ENCODE measurements at places on chromosomes 7 and 10.
A peak's percentile ranks its signal among the peaks of the same experiment; 100 is the strongest.

DNA sequence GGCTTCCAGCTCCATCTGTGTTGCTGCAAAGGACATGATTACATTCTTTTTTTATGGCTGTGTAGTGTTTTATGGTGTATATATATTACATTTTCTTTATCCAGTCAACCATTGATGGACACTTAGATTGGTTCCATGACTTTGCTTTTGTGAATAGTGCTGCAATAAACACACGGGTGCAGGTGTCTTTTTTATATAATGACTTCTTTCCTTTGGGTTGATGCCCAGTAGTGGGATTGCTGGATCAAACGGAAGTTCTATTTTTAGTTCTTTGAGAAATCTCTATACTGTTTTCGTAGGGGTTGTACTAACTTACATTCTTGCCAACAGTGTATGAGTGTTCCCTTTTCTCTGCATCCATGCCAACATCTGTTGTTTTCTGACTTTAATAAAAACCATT is 189.7 kb downstream of the ACTR3B start:
- no peak for DNase-seq

DNA sequence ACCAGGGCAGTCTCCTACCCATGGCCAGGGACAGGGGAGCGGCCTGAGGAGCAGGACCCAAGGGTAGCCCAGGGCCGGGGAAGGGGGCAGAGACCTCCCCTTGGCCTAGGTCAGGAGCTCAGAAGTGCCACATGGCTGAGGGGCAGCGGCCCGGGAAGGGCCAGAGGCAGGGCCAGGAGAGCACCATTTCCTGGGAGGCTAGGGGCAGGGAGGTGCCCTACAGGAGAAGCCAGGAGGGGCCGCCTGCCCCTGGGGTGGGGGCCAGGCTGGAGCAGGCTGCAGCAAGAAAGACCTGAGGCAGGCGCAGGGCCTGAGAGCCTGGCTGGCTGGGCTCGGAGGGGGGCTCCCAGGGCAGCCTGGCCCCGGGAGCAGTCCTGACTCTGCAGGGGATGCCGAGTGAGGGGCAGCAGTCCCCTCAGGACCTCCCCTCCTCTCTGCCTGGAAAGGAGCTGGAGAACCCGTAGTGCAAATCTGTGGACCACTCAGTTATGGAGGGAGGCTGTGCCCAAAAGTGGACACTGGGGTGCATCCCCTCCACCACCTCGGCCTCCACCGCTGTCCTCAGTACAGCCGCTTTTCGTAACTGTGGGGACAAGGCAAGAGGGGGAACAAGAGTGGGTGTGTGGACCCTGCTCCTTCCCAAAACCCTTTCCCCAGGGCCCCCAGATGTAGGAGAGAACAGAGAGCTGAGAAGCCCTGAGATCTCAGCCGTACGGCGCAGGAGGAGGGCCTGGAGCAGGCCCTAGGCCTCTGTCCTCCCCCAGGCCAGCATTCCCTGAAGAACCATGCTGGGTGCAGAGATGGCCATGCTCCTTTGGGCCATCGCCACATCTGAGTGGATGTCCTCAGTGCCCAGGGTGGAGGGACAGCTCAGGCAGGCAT is 17.1 kb downstream of the IMPDH1 start:
- DNase-seq = no peak

DNA sequence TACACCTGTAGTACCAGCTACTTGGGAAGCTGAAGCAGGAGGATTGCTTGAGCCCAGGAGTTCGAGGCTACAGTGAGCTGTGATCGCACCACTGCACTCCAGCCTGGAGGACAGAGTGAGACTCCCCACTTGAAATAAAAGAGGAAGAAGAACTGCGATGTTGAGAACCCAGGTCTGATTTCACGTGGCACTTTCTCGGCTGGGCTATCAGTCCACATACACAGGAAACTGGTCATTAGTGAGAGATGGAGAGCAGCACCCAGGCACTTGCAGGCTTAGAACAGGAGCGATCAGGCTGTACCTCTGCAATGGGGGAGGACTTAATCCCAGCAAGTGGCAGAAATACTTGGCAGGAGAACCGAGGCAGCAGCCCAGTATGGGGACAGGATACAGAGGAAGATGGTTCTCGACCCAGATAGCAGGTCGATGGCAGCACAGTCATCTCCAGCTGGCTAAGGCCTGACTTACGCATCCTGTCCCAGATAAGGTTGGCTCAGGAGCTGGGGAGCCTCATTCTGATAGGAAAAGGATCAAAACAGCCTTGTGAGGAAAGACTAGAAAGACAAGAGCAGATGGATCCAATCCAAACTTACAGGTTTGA is 487.7 kb upstream of the AUTS2 start:
- DNase-seq = no peak

GRCh38 chr7:151875942-151876898 is 695 bp downstream of the PRKAG2 start:
- peak; percentile 66 for DNase-seq

DNA sequence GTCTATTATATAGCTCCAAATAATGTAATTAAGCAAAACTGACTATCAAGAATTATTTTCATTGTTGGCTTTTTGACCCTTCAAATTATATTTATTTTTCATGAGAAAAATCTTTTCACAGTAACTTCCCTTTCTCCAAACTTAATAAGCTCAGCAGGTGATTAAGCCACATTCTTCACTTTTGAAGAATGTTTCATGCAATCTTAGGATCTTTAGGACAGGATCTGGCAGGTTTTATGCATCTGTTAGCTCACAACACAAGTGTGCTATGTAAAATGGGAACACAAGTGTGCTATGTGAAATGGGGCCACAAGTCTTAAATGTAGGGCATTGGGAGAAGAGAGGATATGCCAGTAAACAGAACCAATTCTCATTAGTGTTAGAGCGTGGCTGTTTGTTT is 26.3 kb downstream of the BCAP29 start:
- DNase-seq = no peak

DNA sequence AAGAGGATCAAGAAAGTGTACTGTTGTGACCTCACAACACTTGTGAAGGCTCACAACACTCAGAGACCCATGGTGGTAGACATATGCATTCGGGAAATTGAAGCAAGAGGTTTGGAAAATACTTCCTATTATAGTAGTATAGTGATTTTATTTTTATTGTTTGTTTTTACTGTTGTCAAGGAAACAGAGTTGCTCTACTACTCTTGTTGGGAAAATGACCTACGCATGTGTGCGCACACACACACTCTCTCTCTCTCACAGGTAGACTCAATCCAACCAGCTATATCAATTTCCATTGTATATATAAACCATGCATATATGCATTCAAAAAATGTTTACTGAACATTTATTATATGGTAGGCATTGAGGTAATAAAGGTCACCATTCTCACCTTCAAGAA is 63.7 kb upstream of the PRR15 start:
- DNase-seq = no peak

- no peak for DNase-seq
These were observed 281.5 kb upstream of the PHYHIPL start for GRCh38 chr10:58894929-58895328.

DNA sequence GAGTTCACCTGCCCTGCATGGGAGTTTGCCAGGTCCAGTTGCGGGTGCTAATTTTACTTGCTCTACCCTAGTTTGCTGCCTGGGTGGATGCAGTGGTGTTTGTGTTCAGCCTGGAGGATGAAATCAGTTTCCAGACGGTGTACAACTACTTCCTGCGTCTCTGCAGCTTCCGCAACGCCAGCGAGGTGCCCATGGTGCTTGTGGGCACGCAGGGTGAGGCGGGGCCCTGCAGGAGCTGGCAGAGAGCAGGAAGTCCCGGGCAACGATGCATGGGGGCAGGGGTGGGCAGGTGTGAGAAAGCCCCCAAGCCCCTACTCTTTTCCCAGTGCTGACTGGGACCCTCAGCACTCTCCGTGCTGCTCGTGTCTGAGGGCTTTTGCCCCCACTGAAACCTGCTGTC is 31.3 kb downstream of the AGAP3 start:
- DNase-seq = peak; percentile 24

DNA sequence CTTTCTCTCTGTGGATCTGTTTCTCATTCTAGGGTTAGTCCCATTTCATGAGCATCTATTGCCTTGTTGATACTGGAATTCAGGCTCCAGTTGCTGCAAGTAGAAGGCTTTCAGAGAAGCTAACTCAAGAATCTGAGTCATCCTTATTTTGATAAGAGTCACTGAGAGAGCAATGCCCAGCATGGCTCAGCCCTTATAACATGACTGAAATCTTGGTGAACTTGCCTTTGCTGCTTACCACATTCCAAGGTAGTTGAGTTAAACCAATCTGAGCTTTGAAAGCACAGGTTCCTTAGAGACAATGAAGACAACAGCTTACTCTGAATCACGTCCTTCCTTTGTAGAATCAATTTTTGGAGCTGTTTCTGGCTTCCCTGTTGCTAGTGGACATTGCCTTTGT is 53.6 kb upstream of the CHCHD3 start:
- DNase-seq = no peak

- DNase-seq = no peak
These were observed 137.3 kb downstream of the TCF7L2 start for GRCh38 chr10:113087165-113088029.

- DNase-seq = no peak
These were observed 253.7 kb downstream of the DNAJB6 start for GRCh38 chr7:157590526-157590925.

- no peak for DNase-seq
These were observed 185.7 kb downstream of the KIAA1217 start for GRCh38 chr10:24394461-24395190.

DNA sequence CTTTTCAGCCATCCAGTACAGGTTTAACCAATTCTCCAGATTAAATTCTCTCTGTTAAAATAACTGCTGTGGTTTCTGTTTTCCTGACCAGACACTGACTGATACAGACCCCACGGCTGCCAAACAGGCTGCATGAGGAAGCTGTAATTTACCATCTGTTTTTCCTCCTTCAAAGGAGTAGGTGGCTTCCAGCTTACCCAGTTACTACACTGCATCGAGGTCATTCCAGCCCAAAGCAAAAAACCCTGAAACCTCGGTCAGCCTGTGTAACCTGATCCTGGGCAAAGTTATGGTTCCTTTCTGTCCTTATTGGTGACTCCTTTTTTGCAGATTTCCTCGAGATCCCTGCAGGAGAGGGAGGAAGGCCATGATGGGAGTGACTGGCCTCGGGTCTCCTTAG is 27.9 kb upstream of the LOXL4 start:
- no peak for DNase-seq

DNA sequence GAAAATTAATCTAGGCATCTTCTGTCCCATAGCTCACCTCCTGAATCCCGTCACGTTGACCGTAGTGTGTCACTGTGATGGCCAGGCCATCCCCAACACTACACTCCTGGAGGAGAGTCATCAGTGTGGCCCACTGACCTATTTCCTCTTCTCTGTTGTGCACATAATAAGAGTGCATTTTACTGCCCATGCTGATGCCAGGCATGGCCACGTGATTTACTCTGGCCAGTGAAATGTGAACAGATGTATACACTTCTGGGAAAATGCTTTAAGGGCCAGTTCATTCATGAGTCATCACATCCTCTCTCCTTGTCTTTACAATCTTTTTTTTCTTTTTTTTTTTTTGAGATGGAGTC is 101.9 kb upstream of the PIP4K2A start:
- DNase-seq = no peak

GRCh38 chr10:77809336-77809735 is 117.2 kb downstream of the DLG5 start:
- DNase-seq = no peak

DNA sequence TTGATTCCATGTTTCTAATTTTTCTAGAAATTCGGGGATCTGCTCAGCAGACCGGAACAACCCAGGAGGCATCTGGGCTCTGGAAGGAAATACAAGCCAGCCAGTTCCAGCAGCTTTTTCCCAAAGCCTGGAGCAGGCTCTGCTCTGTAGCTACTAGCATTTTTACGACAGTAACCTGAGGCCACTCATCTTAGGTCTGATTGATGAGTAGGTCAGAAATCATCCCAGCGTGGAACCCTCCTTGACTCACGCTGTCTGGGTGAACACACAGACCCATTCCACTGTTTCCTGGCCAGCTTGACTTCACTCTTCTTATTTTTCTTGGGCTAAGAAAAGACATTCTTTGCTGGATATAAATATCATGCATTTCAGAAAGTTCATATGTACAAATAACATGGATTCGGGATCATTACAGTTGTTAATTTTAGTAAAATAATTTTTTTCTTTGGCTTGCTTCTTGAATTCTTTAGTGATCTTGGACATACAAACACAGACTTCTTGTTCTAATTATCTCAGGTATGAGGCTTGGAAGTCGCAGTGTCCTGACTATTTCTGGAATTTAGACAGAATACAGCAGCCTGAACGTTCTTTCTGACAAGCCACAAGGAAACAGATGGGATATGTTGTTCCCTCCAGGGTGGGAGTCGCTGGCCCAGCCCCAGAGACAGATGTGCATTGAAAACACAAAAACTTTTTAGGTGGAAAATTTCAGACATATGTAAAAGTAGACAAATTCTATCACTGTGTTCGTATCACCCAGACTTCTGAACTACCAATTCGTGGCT is 54.6 kb upstream of the PITRM1 start:
- no peak for DNase-seq

GRCh38 chr7:140446467-140446866 is 32.8 kb downstream of the MKRN1 start:
- DNase-seq = no peak

- DNase-seq = no peak
These were observed 243.0 kb upstream of the KLF6 start for GRCh38 chr10:4028027-4028471.

DNA sequence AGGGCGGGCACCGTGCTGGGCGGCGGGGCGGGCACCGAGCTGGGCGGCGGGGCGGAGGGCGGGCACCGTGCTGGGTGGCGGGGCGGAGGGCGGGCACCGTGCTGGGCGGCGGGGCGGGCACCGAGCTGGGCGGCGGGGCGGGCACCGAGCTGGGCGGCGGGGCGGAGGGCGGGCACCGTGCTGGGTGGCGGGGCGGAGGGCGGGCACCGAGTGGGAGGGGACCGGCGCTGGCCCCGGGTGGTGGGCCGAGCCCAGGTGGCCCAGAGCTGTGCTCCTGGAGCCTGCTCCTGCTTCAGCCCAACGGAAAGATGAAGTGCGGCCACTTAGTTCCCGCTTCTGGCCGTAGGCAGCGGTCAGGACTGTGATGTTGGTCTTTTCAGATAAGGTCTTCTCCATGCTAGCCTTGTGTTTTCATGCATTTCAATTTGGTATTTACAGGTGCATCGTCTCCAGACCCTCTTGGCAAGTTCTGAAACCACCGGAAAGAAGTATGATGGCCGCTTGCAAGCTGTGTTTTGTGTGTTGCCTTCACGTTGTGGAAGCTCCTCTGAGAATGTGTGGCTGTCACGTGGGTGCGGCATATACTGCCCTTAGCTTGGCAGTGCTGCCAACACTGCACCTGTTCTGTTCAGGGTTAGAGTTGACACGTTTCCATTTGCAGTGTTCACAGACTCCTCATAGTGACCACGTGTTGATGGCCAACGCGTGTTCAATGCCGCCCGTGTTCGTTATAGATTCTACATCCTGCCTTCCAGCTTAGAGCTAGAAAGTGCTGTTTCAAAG is 25.2 kb downstream of the IQCE start:
- no peak for DNase-seq
